Activated naive CD8-positive, alpha-beta T cell treated with anti-CD3 and anti-CD28 coated beads, Interleukin-2, amount 10 ng/mL, durations not matched to agents 7 days and 5 days (primary cell): ENCODE measurements at places on chromosomes 6 and 20. TPM values are rescaled to one million over a fixed set of nuclear protein-coding genes. Genes with fewer than 3 reads are reported as not detected.

CCN6 gene
- not detected for total RNA-seq

FAM217A gene
- total RNA-seq: not detected

- peaks cover 8% of the 10 kb centered on the region for H3K36me3 ChIP-seq
- peaks cover 4% of the 10 kb centered on the region for H3K4me1 ChIP-seq
- H3K4me3 ChIP-seq: no peak overlapping the region
- no peak for DNase-seq
- H3K27ac ChIP-seq: no peak overlapping the region
Measured at GRCh38 chr6:37889051-37889450, 69.5 kb downstream of the ZFAND3 start.

B3GAT2 gene
- total RNA-seq: 0.06 TPM

DNA sequence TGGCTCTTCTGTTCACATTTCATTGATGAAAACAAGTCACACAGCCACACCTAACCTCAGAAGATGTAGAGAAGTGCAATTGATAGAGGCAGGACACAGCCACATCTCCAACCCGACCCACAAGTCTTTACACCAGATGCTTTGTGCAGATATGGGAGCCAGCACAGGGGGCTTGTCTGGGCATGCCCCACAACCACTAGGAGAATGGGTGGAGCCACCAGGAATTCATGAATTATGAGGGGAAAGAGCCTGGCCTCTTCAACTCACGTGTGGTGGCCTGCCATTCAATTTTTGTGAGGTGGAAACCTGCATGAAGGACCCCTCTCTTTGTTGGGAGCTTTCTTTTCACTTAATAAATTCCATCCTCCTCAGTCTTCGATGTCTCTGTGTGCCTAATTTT lies 79.1 kb downstream of the OGFRL1 start:
- no peaks in the 10 kb centered on the region for H3K36me3 ChIP-seq
- peaks cover 18% of the 10 kb centered on the region for H3K27me3 ChIP-seq
- no peak overlapping the region for H3K4me3 ChIP-seq
- no peak for DNase-seq

GRCh38 chr6:151164383-151164782 lies 75.4 kb upstream of the AKAP12 start:
- DNase-seq: no peak
- no peaks in the 10 kb centered on the region for H3K36me3 ChIP-seq
- H3K27ac ChIP-seq: no peak overlapping the region
- H3K4me1 ChIP-seq: no peaks in the 10 kb centered on the region
- H3K4me3 ChIP-seq: no peak overlapping the region

DNA sequence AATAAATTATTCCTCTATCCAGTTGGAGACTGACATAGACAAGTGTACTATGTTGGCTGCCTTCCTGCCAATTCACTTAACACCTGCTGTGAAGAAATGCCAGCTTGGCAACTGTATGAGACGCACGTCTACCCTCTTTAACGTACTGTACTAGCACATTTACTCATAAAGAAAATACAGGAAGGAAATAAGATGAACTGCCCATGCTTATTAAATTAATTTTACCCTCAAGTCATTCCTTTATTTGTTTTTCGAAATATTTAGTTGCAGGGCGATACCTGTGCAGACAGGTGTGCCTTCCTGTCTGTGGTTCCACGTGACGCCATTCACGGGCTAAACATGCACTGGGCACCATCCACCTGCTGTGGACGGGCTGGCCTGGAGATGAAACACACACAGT lies 52.0 kb downstream of the PSMG4 start:
- DNase-seq: no peak
- H3K4me1 ChIP-seq: no peaks in the 10 kb centered on the region
- H3K27me3 ChIP-seq: peaks cover 7% of the 10 kb centered on the region
- no peak overlapping the region for H3K4me3 ChIP-seq

- no peak for DNase-seq
- H3K27me3 ChIP-seq: peaks cover 7% of the 10 kb centered on the region
- no peak overlapping the region for H3K27ac ChIP-seq
- no peaks in the 10 kb centered on the region for H3K36me3 ChIP-seq
- no peak overlapping the region for H3K4me3 ChIP-seq
- H3K4me1 ChIP-seq: no peaks in the 10 kb centered on the region
Measured at GRCh38 chr6:71053475-71053874, 96.6 kb upstream of the B3GAT2 start.
